ENCODE measurements at places on chromosomes 7 and 10.

GRCh38 chr7:132709971-132710567 is 133.8 kb upstream of the PLXNA4 start:
- DNase-seq = no peak

DNA sequence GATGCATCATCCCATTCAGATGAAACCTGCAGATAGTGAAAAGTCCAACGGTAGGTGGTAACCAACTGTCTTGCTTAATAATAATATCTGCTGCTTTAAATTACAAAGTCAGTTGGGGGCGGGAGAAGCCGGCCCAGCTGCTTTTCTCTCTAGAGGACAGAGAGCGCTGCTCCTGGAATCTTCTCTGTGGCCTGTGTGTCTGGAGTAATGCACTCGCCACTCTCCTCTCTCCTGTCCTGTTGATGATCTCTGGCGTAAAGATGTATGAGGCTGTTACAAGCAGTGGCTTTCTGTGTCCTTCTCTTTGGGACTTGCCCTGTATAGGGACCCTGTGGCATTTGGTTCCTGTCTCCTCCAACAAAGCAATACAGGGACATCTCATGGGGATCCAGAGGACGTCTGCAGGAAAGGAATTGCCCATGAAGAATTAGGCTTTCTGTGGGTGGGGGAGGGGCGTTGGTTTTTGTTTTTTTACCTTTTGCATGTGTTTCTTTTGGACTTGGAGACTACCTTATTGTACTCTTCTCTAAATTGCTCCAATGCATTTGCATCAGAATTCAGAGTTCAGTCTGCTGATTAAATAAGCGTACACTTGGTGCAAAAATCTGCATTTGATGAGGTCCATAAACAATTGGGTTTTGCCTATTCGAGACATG is 231.6 kb downstream of the CELF2 start:
- DNase-seq = no peak

- DNase-seq = no peak
Measured at GRCh38 chr10:44981172-44982113, 2.8 kb upstream of the DEPP1 start.

DNA sequence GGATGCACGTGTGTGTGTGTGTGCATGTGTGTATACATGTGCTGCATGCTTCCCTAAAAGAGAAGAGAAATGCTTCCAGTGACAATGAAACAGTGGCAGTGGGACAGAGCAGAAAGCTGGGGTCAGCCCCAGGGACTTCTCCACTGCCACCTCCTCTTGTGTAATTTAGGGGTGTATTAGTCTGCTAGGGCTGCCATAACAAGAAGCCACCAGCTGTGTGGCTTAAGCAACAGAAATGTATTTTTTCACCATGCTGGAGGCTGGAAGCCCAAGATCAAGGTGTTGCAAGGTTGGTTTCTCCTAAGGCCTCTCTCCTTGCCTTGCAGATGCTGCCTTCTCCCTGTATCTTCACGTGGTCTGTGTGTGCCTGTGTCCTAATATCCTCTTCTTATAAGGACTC is 190.5 kb downstream of the CXCL12 start:
- no peak for DNase-seq

Measured in esophagus squamous epithelium (tissue), 5 donors.